ENCODE measurements at places on chromosomes 5 and 9.

DNA sequence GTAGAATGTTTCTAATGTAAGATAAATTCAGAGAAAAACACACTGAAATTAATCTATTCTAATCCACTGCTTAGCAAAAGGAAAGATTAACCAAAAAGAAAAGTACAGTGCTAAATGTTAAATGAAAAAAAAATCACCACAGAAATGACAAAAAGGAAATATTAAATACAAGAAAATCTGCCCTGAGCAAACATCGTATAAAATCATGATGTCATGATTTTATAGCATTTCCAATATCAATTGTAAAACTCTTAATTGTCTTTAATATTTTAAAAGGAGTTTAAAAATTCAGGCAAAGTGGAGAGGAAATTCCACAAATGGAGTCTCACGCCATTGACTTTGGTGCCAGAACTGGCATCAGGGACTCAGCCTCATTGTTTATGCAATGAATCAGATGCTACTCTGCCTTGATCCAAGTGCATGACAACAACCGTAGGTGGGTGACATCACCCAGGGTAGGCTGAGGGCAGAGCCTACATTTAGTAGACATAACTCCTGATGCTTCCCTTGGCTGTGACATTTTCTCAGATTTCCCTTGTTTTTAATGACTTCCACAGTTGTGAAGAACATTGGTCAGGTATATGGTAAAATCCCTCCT is 696.8 kb downstream of the SEMA5A start:
- DNase-seq, result no peak

DNA sequence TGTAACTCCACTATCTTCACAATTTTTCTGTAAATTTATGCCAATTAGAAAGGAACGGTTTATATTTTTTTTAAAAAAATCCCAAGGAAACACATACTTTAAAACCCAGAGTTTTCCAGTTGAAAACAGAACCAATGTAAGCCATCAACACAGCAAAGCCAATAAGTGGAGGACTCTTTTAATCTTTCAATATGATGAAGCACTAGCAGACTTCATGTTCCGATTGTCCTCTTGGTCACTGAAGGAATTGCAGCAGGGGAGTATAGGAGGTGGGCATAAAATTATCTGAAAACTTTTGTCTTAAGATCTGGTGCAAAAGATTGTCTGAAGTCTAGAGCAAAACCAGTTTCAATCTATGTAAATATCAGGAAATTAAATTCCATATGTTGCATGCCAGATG is 102.1 kb upstream of the PAPPA start:
- DNase-seq, result no peak

DNA sequence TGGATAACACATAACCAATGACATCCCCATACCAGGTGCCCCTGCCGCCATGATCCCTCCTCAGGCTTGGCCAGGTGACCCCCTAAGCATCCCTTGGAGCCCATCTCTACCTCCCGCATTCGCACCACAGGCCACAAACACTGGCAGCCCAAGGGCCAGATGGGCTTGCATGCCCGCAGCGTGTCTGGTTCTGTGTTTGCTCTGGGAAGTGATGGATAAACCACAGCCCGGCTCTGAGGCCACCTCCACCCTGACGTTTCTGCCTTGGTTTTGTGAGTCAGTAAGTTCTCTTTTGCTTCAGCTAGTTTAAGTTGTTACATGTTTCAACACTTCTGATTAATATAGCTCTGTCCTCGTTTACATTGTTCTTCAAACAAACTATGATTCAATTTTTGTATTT is 172.4 kb upstream of the PHYKPL start:
- DNase-seq, result no peak

GRCh38 chr5:83353231-83353630 is 118.3 kb upstream of the VCAN start:
- DNase-seq, result no peak

GRCh38 chr9:135667463-135668001 is 4.4 kb downstream of the LCN9 start:
- no peak for DNase-seq

- no peak for DNase-seq
These were observed 53.9 kb upstream of the SUSD3 start for GRCh38 chr9:93004561-93004960.

DNA sequence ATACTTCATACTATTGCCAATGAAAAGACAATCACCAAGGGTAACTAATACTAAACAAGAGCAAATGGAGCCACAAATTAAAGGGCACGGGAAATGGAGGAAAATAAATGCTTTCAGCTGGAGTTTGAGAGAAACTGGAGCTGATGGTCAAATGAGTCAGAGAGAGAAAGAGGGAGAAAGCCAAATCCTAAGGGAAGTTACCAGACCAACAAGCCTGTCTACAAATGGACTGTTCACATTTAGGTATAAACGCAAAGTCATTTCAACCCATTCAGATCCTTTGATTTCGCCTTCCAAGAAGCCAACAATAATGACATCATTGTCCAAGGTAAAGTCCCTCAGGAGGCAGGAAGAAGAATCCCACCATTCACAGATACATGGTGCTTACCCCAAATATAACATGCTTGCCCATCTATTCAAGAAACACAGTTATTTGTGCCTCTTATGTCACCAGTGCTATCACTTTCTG is 351.8 kb downstream of the RAB3C start:
- no peak for DNase-seq

DNA sequence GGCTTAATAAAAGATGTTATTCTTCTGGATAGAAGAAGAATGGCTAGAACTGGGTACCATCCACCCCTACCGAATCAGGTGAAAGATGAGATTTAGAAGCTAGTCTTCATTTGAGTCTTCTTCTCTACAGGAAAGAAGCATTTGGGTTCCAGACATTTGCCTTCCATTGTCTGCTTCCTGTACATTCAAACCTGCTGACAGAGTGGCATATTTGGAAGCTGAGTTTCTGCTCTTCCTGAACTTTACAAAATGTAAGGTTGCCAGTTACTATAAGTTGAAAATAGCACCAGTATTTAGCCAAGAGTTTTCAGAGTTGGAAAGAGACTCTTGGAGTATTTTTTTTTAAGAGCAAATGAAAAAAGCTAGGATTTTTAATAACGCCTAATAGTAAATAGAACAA is 525.4 kb upstream of the TLE4 start:
- DNase-seq, result no peak

DNA sequence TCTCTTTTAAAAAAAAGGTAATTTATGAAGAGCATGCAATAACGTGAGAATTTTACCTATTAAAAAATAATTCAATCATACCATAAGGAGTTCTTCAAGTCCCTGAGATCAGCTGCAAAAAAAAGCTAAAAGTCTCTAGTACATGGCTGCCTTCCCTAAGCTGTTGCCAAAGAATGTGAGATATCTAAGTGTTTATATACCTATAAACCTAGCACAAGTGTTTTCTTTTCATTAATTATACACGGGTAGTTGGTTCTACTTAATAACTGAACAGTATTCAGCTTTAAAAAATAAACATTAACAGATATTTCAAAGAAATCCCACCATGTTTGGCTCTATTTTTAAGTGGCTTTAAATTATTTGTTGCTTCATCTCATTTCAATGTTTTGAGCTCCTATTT is 25.9 kb downstream of the FNBP1 start:
- DNase-seq, result no peak

- DNase-seq, result no peak
These were observed 102.5 kb upstream of the ERCC6L2 start for GRCh38 chr9:95773053-95773418.

GRCh38 chr5:145855763-145856267 is 17.0 kb downstream of the GRXCR2 start:
- DNase-seq, result no peak

DNA sequence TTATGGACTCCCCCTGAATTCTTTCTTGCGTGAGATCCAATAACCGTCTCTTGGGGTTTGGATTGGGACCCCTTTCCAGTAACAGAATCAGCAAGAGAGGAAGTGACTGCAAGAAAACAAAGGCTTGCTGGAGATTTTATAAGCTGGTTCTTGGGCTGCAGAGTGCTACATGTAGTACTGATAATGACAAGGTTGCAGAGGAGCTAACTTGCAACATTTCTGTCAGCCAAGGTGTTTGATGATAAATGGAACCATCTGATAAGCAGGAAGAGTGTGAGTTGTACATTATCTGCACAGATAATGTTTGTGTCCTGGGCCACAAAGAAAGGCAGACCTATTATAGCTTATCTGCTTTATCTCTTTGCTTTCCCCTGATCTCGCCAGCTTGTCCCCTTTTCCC is 37.1 kb downstream of the DNAJB5 start:
- no peak for DNase-seq

- no peak for DNase-seq
These were observed 50.1 kb downstream of the COL27A1 start for GRCh38 chr9:114205171-114206015.

DNA sequence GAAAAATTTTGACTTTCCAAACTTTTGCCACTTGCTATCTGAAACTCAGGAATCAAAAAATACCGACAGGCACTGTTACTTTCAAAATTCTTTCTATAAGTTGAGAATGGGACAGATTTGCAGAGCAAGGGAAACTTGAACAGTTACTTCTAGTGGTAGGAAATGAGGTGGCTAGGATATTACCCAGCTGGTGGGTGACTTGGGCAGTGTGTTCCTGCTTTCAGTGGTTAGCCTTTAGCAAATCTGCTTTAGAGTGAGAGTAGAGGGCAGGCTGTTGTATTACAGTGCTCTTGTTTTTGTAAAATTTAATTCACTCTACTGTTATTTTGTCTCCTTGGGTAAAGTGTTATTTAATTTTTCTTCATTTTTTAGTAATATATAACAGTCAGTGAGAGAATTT is 40.2 kb upstream of the ROPN1L start:
- DNase-seq, result no peak

GRCh38 chr9:6384732-6385131 is 28.3 kb upstream of the UHRF2 start:
- DNase-seq, result no peak

- no peak for DNase-seq
These were observed 148.2 kb downstream of the PCSK1 start for GRCh38 chr5:96284727-96285389.

- DNase-seq, result no peak
These were observed 15.7 kb downstream of the BDP1 start for GRCh38 chr5:71471193-71471592.

DNA sequence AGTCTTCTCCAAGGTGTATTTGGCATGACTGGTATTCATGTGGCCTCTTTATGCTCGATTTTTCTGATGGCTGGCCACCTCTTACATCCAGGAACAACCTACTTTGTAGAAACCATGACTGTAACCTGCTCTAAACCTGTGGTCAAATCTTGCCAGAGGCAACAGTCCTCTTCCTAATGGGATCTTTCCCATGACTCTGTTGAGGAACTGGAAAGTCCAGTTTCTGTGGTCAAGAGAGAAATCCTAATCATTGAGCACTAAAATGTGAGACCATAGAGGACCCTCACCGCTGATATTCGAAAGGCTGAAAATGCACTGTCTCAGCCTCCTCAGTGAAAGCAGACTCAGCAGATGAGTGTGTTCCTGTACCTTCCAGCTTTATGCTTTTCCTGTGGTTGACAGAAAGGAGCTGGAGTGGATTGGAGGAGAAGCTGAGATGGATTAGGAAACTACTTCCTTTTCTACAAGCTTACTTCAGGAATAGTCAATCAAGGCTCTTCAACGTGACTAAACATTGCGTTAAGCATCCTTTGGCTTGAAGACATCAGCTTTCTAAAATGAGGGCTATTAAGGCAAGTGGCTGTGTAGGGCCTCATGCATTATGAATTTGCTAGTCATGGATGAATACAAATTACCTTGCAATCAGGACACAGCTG is 69.7 kb upstream of the DAPK1 start:
- no peak for DNase-seq

GRCh38 chr9:126606483-126606870 is 7.3 kb upstream of the LMX1B start:
- DNase-seq, result no peak

- DNase-seq, result peak; percentile 54
These were observed 1.9 kb upstream of the ERBIN start for GRCh38 chr5:65924366-65925043.

- DNase-seq, result no peak
These were observed 2.3 kb upstream of the MIER3 start for GRCh38 chr5:56954262-56954661.

DNA sequence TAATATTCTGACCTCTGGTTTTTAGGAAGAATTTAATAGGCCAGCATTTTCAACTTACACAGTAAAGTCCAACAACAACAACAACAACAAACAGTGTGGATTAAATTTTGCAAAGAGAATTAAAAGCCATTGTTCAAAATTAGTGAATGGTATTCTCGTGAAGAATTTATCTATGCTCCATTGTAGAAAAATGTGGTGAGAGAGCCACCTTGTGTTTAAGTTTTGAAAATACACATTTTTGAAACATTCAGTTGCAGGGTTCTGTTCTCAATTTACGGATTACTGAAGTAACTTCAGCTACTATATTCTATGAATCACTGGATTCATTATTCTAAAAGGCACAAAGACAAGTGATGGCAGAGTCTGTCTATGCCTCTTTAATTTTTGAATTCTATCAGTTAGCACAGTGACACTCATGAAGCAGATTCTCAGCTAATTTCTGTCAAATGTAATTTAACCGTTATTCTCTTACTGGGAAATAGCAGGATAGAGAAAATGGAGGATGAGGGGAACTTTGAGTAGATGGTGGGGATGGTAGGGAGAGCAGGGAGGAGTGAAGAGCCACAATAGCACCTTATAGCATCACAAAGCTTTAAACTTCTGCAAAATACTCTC is 11.0 kb downstream of the CCDC152 start:
- DNase-seq, result no peak

DNA sequence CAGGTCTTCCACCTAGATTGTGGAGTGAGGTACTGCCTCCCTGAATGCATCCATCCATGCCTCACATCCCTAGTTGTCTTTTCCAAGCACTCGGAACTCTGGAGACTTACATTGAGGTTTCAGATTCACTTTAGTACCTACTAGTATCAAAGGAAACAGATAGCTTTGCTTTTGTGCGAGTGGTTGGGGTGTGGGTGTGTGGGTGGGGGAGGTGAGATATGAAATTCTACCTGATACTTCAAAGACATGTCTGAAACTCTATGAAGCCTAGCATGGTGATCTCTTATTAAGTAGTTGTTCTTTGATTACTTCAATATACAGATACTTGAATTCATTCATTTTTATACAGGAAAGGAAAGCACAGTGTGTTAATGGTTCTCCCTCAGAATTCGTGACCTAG is 64.4 kb downstream of the MCCC2 start:
- no peak for DNase-seq

- no peak for DNase-seq
These were observed 46.9 kb downstream of the HACD4 start for GRCh38 chr9:20984506-20984905.

GRCh38 chr5:81750308-81751008 is 439 bp downstream of the SSBP2 start:
- DNase-seq, result peak; percentile 34

GRCh38 chr9:37210737-37211523 is 90.6 kb downstream of the ZCCHC7 start:
- no peak for DNase-seq

- no peak for DNase-seq
These were observed 113.9 kb downstream of the FGF1 start for GRCh38 chr5:142572006-142572405.

GRCh38 chr5:172769616-172770373 is 1.2 kb downstream of the DUSP1 start:
- DNase-seq, result no peak

DNA sequence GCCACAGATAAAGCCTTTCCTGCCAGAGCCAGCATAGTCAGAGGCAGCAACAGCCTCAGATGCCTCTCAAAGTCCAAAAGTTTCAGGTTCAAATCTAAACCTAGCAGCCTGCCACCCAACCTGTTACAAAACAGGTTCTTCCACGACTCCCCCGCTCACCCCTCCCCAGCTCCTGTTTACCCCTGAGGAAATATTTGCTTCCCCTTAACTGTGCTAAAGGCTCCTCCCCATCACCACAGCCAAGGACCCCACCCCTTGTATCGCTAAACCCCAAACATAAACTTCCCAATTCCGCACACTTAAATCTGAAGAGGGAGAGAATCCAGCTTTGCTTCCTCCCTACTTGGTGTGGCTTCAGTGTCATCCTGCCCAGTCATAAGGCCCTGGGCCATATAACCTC is 15.4 kb upstream of the VDAC1 start:
- DNase-seq, result no peak

Measured in NCI-H146 (cell line).